Activated CD4-positive, alpha-beta T cell treated with anti-CD3 and anti-CD28 coated beads, Interleukin-2, amount 10 ng/mL, durations not matched to agents 7 days and 5 days (primary cell): ENCODE measurements at places on chromosomes 5 and 9. TPM values are rescaled to one million over a fixed set of nuclear protein-coding genes. Genes with fewer than 3 reads are reported as not detected.

TUSC1 gene
- 0.42 TPM for total RNA-seq

GRCh38 chr5:23763170-23763569, 255.8 kb downstream of the PRDM9 start:
- no peak for DNase-seq

DNA sequence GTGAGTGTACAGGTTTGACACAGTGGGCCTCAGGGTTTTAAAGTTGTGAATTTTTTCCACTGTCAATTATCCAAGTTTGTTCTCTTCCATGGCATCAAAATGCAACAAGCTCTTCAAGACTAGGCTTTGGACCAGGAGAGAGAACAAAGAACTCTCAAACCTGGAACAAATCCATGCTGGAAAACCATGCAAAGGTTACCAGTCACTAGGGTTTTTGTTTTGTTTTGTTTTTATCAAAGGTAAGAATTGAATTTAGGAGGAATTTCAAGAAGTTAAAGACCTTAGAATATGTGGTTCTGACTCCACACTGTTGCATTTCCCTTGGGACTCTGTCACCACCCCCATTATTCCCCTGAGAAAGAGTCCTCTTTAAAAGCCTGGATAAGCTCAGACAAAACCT, 191.1 kb upstream of the PIK3R1 start:
- no peak for DNase-seq

DNA sequence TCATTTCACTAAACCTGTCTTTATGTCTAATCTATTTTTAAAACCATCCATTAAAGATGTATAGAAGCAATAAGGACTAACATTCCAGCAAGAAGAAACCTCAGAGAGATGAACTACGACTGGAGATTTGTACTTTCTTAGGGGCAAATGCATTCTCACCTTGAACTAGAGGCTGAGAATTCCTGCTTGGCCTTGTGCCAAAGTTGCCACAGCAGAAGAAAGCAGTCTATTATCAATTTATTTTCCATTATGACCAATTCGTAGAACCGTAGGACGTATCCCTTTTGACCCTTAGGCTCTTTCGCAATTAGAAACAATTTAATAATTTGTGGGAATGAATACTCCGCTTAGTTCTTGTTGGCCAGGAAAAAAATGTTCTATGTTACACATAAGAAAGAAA, 1647.4 kb upstream of the CDH9 start:
- DNase-seq, result no peak

CHSY3 gene
- total RNA-seq, result not detected

DNA sequence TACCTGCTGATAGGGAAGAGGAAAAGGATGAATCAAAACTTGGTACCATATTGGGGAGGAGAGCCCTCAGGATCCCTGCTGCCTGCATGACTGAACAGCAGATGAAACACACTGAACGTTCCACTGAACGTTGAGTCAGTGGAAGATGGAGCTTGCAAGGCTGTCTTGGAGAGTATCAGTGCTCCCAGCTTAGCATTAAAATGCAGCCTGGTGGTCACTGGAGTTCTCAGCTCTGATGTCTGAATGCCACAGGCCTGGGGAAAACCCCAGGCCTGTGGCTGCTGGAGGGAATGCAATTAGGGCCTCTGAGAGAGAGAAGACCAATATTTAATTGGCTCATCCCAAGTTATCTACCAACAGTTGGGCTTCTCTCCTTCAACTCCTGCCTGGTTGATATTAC, 54.5 kb downstream of the PDE4D start:
- DNase-seq, result no peak

GLRA1 gene
- total RNA-seq, result not detected

RHOBTB3 gene
- total RNA-seq, result 0.74 TPM

GRCh38 chr9:21995006-21995665, 545 bp downstream of the CDKN2B-AS1 start:
- peak; percentile 87 for DNase-seq

DNA sequence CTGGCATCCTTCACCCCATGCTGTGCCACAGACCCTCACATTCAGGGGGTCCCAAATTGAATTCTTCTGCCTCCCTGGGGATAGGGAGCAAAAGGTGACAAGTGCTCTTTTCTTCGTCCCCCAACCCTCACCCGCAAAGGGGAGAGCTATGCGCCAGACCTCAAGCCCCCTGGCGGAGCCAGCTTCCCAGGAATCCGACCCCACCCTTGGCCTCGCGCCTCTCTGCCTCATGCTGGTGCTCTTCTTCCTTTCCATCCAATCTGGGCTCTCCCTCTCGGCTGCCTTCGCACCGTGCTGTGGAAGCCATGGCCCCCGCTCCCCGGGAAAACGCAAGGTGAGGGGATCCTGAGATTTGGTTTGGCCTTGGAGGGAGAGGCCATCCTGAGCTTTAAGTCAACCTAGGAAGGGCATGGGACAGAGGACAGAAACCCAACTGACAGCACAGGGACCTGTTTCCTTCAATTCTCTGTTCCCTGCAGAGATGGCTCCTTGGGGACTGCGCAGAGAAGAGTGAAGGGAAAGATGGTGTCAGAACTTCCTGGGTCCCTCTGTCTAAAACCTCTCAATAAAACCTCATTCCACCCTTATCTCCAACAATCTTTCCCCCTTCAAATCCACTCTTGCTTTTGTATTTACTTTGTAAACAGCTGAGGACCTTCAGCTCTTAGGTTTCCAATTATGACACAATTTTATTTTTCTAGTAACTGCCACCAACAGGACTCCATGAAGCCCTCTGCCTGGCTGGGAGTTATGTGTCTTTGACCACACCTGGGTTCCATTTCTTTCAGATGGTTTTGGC, 36.3 kb upstream of the CRB2 start:
- no peak for DNase-seq

GRCh38 chr5:112355058-112355685, 63.9 kb downstream of the EPB41L4A start:
- DNase-seq, result no peak
